ENCODE measurements at places on chromosomes 4 and X. TPM values are rescaled to one million over a fixed set of nuclear protein-coding genes. Genes with fewer than 3 reads are reported as not detected.

The DHRSX gene
- total RNA-seq: 18.9 TPM

The SPANXB1 gene
- not detected for total RNA-seq

The NUP62CL gene
- total RNA-seq: 0.14 TPM

DNA sequence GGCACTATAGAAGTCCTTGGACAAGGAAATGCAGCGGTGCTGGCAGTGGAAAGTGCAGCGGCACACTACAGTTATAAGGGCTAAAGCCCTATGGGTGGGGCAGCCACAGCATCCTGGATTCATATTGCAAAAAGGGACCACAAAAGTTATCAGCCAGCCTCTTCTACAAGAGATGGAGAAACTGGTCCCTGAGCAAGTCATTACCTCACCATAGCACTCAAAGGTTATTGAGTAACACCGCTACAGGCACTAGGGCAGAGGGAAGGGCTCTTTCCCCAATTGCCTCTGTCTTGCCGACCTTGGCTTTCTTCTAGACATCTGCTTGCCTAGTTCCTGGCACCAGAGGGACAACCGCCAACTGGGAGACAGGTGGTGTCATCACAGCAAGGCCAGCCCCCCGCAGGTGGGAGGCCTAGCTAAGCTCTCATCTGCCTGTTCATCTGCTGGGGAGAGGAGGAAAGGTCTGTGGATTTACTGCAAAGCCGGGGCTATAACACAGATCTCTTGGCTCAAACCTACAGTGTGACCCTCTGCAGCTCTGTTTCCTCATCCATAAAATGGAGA, 600.0 kb downstream of the BCOR start:
- no peak for DNase-seq

DNA sequence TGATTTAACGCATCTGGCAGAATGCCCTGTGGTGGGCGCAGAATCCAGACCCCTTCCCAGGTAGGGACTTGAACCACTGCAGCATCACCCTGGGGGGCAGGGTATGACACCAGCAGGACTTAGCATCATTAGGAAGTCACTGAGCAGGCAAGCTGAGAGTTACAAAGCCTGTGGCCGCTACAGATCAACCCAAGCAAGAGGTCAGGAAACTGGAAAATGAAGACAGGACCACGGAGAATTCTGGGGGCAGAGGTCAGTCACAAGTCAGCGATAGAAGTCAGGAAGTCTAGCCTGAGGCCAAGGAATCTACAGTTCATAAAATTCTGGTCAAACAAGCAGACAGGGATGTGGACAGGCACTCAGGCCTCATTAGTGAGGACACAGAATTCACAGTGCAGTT, 108.4 kb downstream of the CHIC2 start:
- no peak for DNase-seq

DNA sequence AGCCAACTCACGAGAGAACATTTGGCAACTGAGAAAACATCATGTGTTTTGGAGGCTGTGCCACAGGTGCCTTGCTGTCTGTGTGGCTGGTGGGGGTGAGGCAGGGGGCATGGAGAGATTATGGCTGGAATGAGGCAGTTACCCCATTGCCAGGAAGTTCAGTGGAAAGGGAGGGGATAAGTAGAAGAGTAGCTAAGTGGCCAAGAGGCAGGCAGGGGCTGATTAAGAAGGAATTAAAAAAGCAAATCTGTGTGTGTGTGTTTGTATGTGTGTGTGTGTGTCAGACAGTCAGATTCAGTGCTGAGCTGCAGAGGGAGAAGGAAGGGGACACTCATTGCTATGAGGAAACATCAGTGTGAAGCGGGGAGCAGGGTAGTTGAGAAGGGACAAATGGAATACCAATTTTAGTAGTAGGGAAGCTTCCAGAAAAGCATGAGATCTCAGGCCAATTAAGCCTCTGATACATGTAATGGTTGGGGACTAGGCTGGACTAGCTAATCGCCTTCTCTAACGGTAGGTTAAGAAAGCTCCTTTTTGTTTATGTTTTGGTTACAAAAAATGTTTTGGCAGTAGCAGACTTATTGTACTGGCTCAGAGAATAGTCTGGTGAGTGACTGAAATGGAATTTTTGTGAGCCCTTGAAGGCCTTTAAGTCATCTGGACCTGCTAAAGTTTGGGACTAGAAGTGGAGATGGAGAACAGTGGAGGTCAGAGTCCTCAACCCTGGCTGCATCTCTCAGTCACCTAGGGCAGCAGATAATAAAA, 18.5 kb downstream of the TMEM164 start:
- DNase-seq: no peak

GRCh38 chr4:72312032-72312650, 256.9 kb downstream of the ADAMTS3 start:
- DNase-seq: peak; percentile 90

GRCh38 chrX:20432048-20432447, 165.3 kb upstream of the RPS6KA3 start:
- no peak for DNase-seq
